NCI-H2107 (cell line): ENCODE measurements at places on chromosomes 2 and 18.

DNA sequence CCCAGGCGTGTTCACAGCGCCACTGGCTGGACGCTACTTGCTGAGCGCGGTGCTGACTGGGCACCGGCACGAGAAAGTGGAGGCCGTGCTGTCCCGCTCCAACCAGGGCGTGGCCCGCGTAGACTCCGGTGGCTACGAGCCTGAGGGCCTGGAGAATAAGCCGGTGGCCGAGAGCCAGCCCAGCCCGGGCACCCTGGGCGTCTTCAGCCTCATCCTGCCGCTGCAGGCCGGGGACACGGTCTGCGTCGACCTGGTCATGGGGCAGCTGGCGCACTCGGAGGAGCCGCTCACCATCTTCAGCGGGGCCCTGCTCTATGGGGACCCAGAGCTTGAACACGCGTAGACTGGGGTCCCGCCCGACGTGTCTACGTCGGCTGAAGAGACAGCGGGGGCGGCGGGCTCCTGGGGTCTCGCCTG lies 891 bp upstream of the KHK start:
- DNase-seq, result no peak

DNA sequence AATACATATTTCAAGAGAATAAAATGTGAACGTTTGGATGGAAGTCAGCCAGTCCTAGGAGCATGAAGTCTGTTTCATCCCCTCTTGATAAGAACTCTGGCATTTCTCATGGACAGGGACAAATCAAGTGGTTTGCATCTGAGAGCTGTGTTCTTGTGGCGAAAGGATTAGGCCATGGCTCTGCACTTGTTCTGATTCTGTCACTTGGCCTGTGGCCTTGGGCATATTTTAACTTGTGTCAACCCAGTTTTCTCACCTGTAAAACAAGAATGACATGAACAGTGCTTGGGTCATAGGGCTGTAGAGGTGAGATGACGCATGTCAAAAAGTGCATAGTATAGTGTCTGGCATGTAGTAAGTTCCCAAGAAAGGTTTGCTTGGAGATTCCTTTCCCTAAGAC lies 125.8 kb downstream of the MGAT5 start:
- no peak for DNase-seq

- no peak for DNase-seq
Measured at GRCh38 chr2:127347734-127348392, 39.9 kb downstream of the MAP3K2 start.

DNA sequence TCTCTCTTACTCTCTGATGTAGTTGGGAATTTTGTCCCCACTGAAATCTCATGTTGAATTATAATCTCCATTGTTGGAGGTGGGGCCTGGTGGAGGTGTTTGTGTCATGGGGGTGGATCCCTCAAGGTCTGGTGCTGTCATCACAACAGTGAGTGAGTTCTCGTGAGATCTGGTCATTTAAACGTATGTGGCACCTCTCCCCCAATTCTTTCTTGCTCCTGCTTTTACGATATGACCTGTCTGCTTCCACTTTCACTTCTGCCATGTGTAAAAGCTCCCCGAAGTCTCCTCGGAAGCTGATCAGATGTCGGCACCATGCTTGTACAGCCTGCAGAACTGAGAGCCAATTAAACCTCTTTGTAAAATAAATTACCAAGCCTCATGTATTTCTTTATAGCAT lies 337.8 kb upstream of the CDH2 start:
- DNase-seq, result no peak

GRCh38 chr18:34626404-34627136 lies 83.5 kb upstream of the DTNA start:
- DNase-seq, result no peak

- DNase-seq, result no peak
Measured at GRCh38 chr2:201157694-201158093, 25.2 kb upstream of the CASP10 start.

DNA sequence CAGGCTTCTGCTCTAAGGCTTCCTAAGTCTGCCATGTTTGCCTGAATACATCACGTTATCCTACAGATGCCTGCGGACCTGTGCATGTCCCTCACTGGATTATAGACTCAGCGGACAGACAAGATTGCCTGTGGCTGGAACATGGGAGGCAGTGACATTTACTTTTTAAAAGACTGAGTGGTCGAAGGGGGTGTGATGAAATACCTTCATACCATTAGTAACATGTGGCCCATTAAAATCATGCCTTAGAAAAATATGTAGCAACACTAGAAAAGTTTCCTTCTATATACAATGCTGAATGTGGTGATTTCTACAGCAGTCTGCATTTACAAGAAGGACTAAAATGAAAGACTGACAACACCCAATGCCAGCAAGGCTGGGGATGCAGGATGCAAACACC lies 154.4 kb downstream of the ASB1 start:
- DNase-seq, result no peak

GRCh38 chr2:175166216-175166824 lies 1.7 kb downstream of the ATF2 start:
- no peak for DNase-seq

GRCh38 chr2:221590861-221591365 lies 18.8 kb upstream of the EPHA4 start:
- DNase-seq, result no peak

- no peak for DNase-seq
Measured at GRCh38 chr2:120444691-120445240, 98.8 kb downstream of the INHBB start.

- DNase-seq, result no peak
Measured at GRCh38 chr2:179051250-179051649, 1.3 kb upstream of the CCDC141 start.

DNA sequence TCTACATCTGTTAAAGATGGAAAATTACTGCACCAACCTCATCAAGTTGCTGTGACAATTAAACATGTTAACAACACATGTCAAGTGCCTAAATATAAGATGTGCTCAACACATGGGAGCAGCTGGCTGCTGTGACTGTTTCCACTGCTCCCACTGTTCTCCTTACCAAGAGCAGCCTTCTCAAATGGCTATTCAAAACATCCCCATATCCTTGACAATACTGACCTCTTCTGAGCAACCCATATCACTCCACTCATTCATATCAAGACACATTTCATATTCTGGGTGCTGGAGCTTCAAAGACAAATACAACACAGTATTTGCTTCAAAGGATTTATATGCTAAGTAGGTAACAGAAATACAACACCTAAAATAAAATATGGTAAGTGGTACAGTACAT lies 60.3 kb downstream of the PIAS2 start:
- peak; percentile 6 for DNase-seq

- DNase-seq, result no peak
Measured at GRCh38 chr2:237190966-237191713, 105.5 kb downstream of the COPS8 start.

GRCh38 chr2:71082402-71083252 lies 14.2 kb downstream of the NAGK start:
- no peak for DNase-seq

GRCh38 chr2:10977621-10978020 lies 65.9 kb downstream of the KCNF1 start:
- DNase-seq, result no peak
